Stimulated activated CD4-positive, alpha-beta T cell treated with anti-CD3 and anti-CD28 coated beads, Interleukin-1b, Interleukin-23, amount 100 ng/mL, for 48 hours (primary cell): ENCODE measurements at places on chromosomes 7 and 10.

- DNase-seq: no peak
Observed at GRCh38 chr10:24643679-24644209, 79.9 kb downstream of the ARHGAP21 start.

GRCh38 chr7:44379366-44380188 is 54.2 kb upstream of the CAMK2B start:
- no peak for DNase-seq

GRCh38 chr10:119867317-119867716 is 5.3 kb downstream of the MCMBP start:
- no peak for DNase-seq

DNA sequence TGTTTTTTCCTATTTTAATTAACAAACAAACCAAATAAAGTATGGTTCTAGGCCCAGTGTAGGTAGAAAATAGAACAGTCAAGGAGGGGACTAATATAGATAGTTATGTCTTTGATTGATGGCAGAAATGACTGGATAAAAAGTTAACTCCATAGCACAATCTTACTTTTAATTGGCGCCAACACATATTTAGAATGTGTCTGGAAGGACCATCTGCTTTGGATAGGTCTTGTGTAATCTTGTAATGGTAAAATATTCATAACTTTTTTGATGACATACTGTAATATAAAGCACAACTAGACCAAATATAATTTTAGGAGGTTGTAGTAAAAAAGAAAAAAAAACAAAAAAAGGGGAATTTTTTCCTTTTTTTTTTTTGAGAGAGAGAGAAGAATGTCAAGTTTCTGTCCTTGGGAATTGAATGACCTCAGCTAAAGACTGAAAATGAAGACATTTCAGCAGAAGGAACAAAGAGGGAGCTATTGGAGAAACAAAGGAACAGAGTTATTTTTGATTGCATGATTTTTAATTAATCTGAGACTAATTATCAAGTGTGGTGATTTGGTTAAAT is 193.7 kb downstream of the CDK14 start:
- DNase-seq: no peak

DNA sequence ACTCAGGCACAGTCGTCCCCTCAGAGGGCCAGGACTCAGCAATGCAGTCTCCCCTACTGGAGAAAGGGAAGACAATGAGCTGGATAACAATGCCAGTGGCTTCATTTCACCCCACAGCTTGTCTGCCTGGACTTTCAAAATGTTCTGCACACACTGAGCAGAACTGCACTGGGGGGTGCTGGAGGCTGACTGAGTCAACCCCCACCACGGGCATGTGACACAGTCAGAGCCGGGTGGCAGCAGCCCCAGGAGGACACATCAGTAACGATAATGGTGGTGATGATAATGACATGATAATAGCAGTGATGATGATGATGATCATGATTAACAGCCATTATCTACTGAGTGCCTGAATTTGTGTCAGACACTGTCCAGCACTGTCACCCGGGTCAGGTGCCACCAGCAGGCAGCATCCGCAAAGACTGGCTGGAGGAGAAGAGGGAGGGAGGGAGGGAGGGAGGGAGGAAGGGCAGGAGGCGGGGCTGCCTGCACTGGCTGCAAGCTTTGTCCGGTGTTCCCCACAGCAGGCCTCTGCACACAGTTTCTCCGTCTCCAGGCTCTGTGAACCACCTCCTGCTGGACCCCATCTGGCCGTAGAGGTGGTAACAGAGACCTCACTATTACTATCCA is 67.4 kb downstream of the PLXNA4 start:
- no peak for DNase-seq

GRCh38 chr7:2224934-2225333 is 7.8 kb downstream of the MAD1L1 start:
- DNase-seq: no peak

DNA sequence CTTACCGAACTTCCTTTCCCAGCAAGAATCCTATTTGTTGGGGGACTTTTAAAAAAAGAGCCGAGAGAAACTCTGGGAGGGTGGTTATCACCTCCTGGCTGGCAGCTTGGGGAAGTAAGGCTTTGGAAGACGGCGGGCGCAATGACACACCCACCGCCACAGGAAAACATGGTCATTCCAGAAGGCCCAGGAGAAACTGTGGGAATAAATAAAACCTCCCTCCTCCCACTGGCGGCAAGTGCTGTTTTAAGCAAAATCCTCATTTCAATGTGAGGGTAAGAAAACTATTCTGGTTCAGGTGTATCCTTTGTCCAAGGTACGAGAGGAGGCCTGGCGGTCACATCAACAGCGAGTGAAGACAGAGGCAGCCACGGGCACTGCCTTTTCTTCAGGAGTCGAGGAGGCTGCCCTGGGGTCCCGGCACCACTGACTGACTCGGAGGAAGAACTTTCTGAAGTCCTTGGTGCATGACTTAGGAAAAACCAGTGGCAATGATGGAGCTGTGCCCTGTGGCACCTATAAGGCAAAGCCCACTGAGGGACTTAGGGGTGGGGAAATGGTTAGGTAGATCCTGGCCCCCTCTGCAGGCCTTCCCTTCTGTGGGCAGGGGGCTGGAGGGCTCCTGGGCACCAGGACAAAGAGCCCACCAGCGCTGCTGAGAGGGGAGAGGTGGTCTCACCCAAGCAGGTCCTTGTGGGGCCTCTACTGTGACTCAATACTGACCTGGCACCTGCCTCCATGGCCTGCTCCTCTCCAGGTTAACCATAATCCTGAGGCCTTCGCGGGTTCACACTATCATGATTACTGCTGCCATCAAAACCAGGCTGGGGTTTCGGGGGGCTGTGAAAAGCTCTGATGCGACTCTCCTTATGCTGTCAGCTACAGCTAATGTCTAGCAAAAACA is 21.4 kb downstream of the DNAJB12 start:
- DNase-seq: peak; percentile 54

GRCh38 chr10:24722131-24722675 is 1.5 kb downstream of the ARHGAP21 start:
- no peak for DNase-seq

DNA sequence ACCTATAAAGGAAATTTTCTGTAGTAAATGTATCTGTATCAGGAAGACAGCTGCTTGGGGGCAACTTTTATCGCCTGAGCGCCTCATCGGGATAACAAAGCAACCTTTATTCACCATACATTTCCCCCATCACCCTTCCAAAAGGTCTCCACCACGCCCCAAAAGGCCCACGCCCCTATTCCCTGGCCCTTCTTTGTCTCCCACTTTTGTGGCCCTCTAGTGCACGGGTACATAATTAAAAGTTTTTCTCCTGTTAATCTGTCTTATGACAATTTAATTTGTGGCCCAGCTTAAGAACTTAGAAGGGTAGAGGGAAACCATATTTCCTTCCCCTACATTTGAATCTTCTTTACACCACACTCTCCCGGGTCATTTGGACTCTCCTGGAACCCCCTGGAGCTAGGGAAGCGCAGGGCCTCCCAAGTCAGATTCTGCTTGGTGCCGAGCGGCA is 625 bp downstream of the RP9 start:
- peak; percentile 11 for DNase-seq

GRCh38 chr7:94907026-94907810 is at the start of gene PPP1R9A:
PPP1R9A (plus strand) TSS chr7:94907594; CDS start chr7:94910114, 2,520 bp downstream.
- DNase-seq: no peak

DNA sequence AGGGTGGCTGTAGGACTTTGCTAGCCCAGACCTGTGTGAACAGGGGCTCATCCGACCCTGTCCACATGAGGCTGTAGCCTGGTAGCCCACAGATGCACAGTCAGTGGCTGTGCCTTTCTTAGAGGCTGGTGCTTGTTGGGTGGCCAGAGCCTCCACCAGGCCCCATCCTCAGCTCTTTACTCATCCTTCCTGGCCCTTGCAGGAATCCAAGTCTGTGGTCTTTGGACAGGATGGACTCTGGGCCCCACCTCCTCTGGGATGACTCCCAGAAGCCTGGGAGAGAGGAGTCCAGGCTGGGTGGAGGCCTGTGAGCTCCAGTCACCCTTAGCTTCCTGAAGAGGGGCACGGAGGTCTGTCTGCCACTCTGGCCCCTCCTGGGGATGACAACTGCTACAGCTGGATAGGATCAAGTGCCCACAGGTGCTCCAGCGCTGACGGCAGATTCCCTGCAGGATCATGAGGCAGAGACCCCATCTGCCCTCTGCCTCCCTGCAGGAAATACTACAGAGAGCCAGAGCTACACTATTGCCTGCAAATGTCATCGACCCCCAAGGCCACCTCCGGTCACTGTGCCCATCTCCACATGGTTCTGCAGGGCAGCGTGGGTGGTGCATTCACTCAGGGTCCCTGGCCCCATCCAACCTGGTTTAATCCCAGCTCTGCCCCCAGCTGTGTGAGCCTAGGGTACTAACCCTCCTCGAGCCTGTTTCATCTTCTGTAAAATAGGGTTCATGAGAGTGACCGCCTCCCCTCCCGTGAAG is 114.5 kb downstream of the PTPN20 start:
- no peak for DNase-seq

GRCh38 chr7:4307316-4308204 is 374.5 kb upstream of the FOXK1 start:
- no peak for DNase-seq

GRCh38 chr10:52674474-52674873 is 98.1 kb downstream of the MBL2 start:
- no peak for DNase-seq

GRCh38 chr7:90853205-90853604 is 257.1 kb downstream of the CDK14 start:
- no peak for DNase-seq

GRCh38 chr7:119748251-119748860 is 524.6 kb upstream of the KCND2 start:
- DNase-seq: no peak

DNA sequence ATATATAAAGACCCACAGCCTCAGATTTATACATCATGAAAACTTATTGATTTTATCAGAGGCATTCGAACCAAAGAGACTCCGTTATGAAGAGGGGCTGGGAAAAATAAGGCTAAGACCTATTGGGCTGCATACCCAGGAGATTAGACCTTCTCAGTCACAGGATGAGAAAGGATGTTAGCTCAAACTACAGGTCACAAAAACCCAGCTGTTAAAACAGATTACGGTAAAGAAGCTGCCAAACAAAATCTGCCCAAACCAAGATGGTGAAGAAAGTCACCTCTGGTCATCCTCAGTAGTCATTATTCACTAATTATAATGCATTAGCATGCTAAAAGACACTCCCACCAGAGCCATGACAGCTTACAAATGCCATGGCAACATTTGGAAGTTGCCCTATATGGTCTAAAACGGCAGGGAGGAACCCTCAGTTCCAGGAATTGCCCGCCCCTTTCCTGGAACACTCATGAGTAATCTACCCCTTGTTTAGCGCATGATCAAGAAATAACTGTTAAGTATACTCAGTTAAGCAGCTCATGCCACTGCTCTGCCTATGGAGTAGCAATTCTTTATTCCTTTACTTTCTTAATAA is 362.5 kb upstream of the PCDH15 start:
- DNase-seq: no peak

DNA sequence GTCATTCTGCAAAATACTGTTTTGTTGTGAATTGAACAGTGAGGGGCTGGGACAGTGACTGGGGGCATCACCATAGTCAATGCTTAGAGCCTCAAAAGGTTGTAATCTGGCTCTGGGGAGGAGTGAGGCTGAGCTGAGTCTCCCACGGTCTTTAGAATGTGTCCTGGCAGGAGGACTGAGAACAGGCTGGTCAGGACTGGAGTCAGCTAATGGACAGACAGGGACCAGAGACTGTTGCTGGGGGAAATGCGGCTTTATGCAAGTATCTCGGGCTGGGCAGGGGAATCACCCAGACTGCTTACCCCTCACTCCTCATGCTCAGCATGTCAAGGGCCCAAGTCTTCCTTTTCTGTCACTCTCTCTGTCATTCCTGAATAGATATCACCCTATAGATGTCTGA is 346.5 kb downstream of the TYW1 start:
- DNase-seq: no peak
